ENCODE measurements at places on chromosomes 6 and 20. TPM values are rescaled to one million over a fixed set of nuclear protein-coding genes. Genes with fewer than 3 reads are reported as not detected.

- no peak for DNase-seq
These were observed 156.1 kb downstream of the ADAT2 start for GRCh38 chr6:143294265-143294860.

GRCh38 chr6:63560801-63561287 lies 11.4 kb upstream of the LOC128125822 start:
- DNase-seq: no peak

DNA sequence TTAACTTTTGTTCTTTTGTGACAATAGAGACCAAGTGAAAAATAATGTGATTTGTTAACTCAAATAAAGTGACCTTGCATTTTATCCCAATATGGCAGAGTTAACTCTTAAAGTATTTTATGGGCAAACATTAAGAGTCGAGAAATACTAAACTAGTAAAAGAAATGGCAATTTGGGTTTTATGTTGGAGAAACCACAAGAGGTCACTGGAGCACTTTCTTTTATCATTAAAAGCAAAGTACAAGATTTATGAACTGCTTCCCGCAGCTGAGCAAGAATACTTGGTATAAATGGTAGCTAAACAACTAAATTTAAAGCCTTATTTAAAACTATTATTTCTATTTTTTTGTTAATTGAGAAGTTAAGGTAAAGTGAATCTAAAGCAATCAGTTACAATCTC lies 33.5 kb upstream of the MCM9 start:
- DNase-seq: peak; percentile 16

FHL5 gene
- total RNA-seq: not detected

CST7 gene
- not detected for total RNA-seq

SSTR4 gene
- not detected for total RNA-seq

DNA sequence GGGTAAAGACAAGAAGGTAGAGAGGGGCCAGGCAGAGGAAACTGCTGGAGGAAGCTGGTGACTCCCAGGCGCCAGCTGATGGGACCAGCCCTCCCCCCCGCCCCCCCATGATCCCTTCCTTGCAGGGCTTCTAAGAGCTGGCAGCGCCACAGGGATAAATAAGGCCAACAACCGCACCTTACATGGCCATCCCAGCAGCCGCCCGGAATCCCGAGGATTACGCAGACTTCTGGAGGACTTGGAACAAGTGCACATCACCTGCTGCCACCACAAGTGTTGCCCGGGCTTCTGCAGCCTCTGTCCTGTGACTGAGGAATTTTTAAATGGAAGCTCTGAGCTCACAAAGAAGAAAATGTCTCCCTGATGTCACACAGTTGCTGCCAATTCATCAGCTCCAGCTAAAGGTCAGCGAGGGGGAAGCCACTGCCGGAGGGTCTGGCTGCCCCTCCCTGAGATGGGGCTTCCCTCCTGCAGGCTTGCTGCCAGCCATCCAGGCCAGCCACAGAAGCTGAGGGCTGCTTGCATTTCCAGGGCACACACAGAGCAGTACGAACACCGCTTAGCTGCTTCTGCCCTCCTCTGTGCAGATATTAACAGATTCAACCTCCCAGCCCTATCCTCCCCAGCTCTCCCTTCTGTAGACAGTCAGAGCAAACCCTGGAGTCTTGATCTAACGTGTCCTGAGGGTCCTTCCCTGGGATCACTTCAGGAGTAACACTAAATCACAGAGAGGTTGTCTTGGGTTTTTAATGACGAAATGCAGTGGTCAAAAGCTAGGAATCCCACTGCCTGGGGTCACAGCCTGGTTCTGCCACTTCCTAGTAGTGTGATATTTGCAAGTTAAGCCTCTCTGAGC lies 38.6 kb upstream of the PIM1 start:
- DNase-seq: peak; percentile 79

DNA sequence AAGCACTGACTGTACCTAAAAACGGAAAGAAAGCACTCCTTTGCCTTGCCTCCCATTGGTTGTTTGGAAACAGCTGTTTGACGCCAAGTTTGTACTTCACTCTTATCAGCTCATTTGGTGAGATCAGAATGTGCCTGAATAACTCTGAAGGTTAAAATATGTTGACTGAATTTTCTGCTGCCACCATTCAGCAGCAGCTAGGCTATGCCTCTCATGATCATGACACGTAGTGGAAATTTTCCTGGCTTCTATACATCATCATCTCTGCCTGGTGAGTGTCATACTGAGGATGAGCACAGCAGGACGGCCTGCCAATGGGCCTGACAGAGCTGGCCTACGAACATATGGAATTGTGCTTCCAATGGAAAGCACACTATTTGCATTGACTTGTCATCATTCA lies 704.9 kb upstream of the CITED2 start:
- DNase-seq: peak; percentile 59

DNA sequence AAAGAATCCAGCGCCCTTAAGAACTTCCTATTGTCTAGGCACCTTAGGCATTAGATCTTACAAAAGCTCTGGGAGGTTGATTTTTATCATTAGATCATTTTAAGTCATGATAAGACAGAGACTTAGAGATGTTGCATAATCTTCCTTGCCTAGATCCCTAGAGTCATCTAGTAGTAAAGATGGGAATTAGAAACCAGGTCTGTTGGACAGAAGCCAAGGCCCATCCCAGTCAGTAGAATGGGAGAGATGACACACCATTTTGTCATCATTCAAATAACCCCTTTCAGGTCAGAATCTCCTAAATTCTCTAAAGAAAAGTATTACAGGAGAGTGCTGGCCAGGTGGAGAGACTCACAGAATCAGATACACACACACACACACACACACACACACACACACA lies 579.1 kb downstream of the BMP2 start:
- no peak for DNase-seq

WFDC6 gene
- total RNA-seq: not detected

C6orf132 gene
- 0.02 TPM for total RNA-seq

- no peak for DNase-seq
These were observed 16.6 kb downstream of the GCNT2 start for GRCh38 chr6:10537726-10538125.
